ENCODE measurements at places on chromosomes 5 and 9.

GRCh38 chr5:148000036-148000435 is 63.7 kb upstream of the SPINK5 start:
- no peak for DNase-seq

DNA sequence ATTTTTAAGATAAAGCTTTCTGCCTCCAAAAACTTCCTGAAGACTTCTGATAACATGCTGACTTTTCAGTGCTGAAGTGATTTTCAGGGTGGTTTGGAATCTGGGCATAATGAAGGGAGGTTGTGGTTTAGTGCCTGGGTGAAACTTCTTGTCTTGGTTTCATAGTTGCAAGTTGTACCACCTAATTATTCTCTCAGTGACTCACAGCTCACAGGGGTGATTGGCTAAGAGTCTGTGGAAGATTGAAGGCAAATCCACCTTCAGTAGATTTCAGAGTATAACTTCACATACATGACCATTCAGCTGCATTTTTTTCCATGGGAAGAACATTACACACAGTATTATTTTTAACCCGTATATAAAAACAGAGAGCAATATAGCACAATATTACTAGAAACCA is 199.9 kb downstream of the PTTG1 start:
- no peak for DNase-seq

DNA sequence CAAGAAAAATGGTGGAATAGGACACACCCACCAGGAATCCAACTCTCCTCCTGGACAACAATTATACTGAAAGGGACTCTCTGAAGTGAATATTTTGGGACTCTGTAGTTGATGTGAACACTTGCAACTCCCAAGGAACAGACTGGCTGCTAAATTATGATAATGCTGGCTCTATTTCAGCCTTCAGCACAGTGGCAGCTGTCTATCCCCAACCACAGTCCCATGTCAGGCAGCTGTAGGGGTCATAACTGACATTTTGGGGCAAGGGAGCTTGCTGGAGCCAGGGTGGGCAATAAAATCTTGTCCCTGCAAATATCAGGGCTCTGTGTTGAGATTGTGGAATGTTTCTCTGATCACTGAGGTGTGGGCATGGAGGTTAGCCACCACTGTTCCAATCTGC is 14.2 kb downstream of the SPATA31E1 start:
- DNase-seq = no peak

DNA sequence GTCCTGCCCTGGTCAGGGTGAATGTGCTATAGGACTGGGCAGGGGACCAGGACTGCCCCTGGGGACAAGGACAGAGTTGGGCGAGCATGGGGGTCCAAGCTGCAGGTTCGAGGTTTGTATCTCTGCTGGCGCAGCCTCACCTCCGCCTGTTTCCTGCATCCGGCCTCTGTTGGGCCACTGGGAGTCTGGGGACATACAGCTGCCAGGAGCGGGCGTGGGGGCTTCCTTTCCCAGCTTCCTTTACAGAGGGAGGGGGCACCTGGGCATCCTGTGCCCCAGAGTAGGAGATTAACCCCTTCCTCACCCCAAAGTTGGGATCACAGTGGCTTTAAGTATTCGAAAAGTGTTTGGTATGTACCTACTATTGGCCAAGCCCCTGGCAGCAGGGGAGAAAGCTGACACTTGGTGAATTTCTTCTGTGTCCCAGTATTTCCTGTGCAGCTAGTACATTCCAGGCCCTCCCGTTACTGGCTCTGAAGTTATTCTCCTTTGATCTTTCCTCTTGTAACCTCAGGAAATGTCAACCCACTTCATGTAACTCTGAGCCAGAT is 19.0 kb downstream of the OLFML2A start:
- no peak for DNase-seq

- DNase-seq = no peak
These were observed 19.5 kb downstream of the RAPGEF1 start for GRCh38 chr9:131720330-131720729.

DNA sequence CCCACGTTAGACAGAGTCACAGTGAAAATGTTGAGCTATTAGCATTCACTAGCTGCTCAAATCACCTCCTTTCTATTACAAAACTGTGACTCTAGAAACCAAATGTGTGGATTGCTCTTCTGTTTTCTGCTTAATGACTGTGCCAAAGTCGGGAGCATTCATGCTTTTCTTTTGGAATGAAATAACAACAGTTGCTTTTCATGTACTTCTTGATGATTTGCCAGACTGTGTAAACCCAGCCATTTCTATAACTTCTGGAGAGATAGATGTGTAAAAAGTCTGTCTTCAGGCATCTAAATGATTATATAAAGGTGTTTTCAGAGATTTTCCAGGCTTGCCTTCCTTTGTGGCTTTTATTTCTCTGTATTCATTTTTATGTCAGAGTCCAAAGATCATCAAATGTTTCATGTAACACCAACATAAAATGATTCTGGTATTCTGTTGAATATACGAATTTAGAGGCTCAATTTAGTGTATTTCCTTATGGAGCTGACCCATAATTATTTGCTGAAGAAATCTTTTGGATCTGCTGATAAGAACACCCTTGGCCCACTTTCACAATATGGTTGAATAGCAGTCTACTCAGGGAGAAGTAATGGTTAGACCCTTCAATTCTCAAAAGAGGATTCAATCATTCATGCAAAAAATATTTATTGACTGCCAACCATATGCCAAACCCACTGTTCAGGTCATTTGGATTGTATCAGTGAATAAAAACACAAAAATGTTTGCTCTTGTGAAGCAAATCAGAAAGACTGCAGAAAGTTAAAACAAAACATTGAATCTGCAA is 581.2 kb downstream of the CDH18 start:
- no peak for DNase-seq

- no peak for DNase-seq
These were observed 200.5 kb downstream of the EFNA5 start for GRCh38 chr5:107470295-107470582.

DNA sequence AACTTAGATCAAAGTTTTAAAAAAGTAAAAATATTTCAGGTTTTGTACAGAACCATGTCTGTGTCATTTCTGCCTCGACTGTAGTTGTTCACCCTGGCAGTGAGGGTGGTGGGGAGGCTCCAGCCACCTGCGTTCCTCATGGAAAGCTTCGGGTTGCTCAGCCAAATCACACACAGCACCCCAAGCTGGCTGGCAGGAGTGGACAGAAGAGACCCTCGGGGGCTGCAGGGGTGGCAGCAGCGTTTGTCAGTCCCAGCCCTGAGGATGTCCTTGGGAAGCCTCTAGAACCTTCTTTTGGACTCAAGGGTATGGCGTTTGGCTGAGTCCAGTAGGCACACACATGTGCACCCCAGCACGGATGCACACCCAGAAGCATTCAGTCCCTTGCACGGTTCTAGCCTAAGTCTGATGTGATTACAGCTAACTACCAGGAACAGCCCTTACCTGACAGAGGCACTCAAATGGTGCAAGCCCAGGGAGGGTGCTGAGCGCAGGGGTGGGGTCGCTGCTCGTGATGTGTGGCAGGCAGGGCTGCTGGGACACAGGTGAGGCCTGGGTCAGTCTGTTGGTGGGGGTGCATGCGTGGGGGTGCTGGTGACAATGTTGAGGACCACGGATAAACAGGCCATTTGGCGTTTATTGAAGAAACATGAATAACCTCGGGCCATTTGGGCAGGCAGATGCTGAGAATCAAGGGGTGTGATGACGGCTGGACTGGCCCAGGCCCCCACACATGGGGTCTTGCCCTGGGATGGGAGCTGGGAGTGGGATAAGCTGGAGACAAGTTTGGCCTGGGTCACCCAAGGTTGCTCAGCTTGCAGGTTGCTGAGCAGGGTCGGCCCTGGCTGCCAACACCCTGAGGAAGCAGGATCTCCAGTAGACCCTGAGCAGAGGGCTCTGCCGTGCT is 103.4 kb downstream of the PHF2 start:
- DNase-seq = no peak

All from brain pericyte (primary cell).